ENCODE measurements at places on chromosomes 1 and 21.

GRCh38 chr21:25949701-25950100 is 214.9 kb downstream of the GABPA start:
- DNase-seq = no peak

DNA sequence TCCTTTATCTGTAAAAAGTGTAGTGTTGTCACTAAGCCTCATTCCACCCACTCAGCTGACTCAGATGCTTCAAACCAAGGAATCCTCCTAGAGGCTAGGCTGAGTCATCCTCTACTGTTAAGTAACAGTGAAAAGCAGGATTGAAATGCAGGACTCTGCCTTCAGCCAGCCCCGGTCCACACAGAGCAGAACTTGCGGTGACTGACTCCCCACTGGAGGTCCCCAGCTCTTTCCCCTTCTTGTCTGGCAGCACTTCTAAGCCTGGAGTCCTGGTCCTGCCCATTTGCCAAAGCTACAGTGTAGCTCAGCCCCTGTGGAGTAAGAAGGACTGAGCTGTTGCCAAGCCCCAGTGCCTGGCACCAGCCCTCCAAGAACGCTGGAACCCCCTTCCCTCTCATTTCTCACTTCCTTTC is 1.7 kb downstream of the RAB7B start:
- no peak for DNase-seq

GRCh38 chr1:22569269-22569668 is 6.0 kb downstream of the EPHA8 start:
- no peak for DNase-seq

GRCh38 chr21:15144026-15144425 is 79.2 kb upstream of the NRIP1 start:
- DNase-seq = no peak

DNA sequence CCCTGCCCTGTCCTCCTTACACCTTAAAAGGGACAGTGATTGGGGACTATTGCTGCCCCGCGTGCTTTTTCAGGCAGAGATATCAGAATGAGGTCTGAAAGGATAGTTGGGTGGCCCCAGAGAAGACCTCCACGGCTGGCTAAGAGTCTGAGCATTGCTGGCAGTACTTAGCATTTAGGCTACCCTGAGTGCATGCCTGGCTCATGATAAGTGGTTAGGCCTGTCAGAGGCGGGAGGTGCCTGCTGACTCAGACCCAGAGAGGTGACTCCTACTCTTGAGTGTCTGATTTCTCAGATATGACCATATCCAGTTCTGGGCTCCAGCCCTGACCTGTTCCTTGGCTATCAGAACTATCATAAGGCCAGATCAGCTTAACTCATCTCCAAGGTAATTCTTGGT is 213.7 kb downstream of the PBX1 start:
- no peak for DNase-seq

All from WTC11 (cell line).